H54 (cell line): ENCODE measurements at places on chromosomes 3 and 15.

DNA sequence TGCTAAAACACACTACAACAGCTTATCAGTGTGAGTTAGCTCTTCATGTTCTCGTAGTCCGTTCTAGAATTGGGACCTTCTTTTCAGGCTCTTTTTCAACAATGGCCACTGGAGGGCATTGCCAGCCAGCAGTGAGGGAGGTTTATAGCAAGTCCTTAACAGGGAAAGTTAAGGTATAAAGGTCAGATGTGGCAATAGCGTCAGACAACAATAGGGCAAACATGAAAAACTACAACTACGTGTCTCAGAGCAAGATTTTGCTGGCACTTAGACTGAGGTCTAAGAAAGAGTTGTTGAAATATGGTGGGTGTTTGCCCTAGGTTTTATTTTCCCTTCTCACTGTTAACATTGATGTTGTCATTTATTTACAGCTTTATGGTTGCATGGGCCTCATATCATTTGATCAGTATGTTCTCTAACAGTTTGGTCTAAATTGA is 161.4 kb downstream of the GMNC start:
- no peak for DNase-seq

- DNase-seq: no peak
Measured at GRCh38 chr3:191959876-191960413, 499.0 kb downstream of the PYDC2 start.

GRCh38 chr3:138199851-138200250 is 12.8 kb downstream of the ARMC8 start:
- no peak for DNase-seq

GRCh38 chr15:55255714-55256113 is 33.9 kb downstream of the RAB27A start:
- no peak for DNase-seq

GRCh38 chr3:62193586-62194345 is 179.6 kb downstream of the FEZF2 start:
- no peak for DNase-seq

DNA sequence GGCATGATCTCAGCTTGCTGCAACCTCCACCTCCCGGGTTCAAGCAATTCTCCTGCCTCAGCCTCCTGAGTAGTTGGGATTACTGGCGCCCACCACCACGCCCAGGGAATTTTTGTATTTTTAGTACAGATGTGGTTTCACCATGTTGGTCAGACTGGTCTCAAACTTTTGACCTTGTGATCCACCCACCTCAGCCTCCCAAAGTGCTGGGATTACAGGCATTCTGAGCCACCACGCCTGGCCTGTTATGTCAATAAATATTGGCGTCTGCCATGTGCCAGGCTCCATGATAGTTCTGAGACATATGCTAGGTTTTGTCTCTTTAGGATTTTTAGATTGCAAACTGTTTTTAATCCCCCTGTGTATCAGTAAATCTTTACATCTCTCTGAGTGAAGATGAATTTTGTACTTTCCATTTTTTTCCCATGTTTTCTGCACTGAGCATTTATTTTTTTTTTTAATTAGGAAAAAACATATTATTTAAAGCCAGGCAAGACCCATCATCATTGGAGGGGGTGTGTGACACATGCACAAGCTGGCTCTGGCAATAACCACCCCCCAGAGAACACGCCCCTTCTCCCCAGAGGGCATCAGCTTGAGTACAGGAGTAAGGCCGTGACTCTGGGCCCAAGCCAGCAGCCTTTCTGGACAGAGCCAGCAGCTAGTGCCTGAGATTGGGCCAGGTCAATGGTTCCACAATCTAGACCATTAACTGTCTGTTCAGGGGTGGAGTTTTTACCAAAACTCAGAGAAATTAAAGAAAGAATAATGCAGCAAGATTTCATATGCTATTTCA is 51.0 kb upstream of the ATP1B3 start:
- no peak for DNase-seq

DNA sequence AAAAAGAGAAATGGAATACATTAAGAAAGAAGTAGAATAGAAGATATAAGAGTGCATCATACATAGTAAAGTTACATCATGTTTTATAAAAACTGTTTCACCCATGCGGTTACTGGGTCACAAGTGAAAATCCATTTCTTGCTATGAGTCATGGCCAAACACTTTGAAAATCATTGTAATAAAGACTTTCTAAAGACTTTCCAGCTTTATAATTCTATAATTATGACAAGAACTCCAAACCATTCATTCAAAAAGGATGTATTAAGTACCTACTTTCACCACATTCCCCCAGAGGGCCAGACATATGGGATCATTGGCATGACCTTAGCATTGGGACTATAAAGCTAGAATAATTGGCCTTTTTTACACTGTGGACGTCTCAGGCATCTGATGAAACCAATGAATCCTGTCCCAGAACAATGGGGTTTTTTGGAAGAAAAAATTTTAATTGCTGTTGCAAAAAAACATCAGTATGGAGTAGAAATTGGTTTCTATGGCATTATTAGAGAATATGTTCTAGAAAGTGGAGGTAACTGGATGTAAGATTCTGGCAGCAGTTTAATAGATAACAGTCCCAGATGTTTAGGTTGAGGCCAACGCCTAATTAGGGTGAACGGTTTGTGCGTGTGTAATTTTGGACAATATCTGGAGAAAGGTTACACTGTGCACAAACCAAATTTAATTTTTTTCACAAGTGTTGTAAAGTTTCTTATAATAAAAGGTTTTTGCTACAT is 3.3 kb upstream of the SKIC8 start:
- DNase-seq: no peak

DNA sequence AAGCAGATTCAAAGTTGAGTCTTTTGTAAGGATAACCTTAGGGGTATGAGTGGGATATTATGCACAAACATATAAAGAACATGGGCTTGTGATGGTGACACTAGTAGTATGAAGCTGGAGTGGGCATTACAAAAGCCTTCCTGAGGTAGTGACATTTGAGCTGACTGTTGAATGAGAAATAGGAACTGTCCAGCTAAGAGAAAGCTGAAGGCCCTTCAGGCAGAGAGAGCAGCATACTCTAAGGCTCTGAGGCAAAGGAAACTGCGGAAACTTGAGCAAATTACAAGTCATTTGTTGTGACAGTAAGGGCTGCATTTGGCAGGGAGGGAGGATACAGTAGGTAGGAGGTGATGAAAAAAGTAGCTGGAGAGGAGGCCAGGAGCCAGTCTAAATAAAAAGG is 190.7 kb upstream of the CD96 start:
- DNase-seq: no peak

DNA sequence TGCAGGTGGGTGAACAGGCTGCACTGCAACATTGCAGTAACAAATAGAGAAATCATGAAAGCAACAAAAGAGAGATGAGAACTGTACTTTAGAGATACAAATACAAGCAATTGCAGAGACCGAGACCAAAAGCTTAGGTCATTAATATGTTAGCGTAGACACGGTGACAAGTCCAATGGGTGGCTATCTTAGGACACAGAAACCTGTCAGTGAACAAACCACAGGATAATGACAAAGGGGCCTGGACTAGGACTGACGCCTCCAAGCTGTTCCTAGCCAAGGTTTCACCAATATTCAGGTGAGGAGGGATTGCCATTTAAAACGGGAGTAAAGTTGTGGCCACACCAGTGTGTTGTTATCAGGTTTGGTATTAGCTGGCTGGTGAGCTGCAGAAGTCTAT is 41.7 kb upstream of the BLM start:
- DNase-seq: no peak

DNA sequence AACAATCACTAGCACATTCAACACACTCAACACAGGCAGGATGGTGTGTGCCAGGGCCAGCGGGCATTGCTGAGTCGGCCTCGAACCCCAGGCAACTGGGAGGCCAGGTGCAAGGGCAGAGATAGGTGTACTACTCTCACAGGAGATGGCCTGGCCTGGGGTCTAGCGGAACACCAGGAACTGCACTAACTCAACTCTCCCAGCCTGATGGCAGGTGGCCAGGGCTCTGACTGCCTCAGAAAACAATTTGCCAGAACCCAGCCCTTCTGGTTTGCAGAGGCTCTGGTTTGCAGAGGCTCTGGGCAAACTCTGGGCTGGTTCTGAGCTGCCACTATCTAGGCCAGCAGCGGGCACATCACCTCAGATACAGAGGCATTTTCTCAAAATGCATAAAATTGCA is 229.2 kb upstream of the CHRNA7 start:
- DNase-seq: no peak

DNA sequence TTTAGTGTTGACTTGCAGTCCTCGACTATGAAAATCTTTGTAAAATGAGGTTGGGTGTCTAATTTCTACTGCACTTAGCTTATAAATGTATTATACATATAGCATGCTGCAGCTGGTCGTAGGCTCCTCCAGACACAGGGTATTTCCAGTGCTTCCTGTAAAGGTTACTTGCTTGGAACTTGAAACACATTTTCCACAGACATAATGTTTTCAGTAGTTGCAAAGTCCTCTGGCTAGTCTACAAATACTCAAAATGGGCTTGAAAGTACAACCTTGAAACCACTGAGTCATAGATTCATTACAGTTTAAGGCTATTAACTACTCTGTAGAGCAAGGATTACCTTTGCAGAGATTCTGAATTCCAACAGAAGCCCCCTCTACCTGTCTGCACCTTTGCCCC is 464.1 kb downstream of the RAP2B start:
- DNase-seq: no peak

GRCh38 chr3:54713455-54713854 is 214.4 kb downstream of the LRTM1 start:
- no peak for DNase-seq

GRCh38 chr3:88005066-88005465 is 53.7 kb downstream of the CGGBP1 start:
- no peak for DNase-seq

- DNase-seq: no peak
Measured at GRCh38 chr3:133996251-133996661, 33.5 kb downstream of the SLCO2A1 start.

DNA sequence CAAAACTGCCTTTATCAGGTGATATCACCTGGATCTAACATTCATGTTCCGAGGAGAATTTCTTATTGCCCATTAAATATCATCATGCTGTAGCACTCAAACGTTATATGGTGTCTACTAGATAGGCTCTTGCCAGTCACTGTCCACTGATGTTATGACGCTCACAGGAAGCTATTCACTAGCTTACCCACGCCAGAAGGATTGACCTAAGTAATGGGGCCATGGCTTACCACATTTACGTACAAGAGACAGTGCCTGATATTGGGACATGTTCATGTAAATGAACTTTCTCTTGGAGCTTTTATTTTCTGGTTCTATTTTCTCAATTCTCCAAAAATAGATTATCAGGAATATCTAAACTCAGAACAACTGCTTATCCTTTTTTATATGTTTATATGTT is 91.7 kb upstream of the NAALADL2 start:
- DNase-seq: no peak

- DNase-seq: no peak
Measured at GRCh38 chr3:72776-73175, 123.8 kb upstream of the CHL1 start.

DNA sequence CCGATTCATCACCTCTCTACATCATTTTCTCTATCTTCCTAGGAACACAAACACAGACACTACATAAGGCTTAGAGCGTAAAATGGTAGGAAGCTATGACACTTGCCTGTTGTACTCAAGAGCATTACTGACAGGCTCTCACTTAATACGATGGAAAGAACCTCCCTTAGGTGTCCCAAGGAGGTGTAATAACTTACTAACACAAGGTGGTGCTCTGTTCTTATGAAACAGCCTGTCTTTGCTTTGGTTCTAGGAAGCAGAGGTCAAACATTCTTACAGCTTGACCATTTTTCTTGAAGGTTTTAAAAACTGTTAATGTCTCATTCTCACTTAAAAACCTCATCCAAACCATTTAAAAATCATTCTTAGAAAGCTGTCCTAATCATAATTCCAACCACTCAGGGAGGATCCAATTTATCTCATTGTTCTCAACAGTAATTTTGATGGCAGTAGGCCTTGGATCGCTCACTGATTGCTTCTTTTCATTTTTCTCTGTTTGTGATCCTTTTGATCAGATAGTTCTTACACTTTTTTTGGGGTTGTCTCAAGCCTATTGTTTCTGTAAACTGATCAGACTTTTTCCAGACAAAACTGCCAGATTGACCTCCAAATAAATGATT is 317.8 kb upstream of the AGTR1 start:
- DNase-seq: no peak

GRCh38 chr15:68644083-68644904 is 65.5 kb downstream of the CORO2B start:
- DNase-seq: peak; percentile 26
